ENCODE measurements at places on chromosomes 3 and 15.

GRCh38 chr15:79724804-79725203 lies 172.0 kb downstream of the MTHFS start:
- no peak for DNase-seq

GRCh38 chr15:67827562-67828277 lies 2.4 kb downstream of the SKOR1 start:
- DNase-seq, result no peak

GRCh38 chr15:85407421-85408269 lies 27.2 kb downstream of the AKAP13 start:
- DNase-seq, result no peak

DNA sequence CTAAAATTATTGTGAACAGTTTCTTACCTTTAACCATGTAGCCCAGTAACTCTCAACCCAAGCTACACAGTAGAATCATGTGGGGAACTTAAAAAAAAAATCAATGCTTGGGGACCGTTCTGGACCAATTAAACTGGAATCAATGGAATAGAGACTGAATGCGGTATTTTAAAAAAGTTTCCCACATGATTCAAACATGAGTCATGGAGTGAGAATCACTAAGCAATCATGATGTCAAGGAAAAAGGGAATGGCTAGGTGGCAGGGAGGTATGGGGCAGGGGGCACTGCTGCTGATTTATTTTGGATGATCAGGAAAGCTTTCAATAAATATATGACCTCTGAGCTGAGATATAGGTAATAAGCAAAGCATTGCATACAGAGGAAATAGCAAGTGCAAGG lies 250.5 kb upstream of the RORA start:
- no peak for DNase-seq

DNA sequence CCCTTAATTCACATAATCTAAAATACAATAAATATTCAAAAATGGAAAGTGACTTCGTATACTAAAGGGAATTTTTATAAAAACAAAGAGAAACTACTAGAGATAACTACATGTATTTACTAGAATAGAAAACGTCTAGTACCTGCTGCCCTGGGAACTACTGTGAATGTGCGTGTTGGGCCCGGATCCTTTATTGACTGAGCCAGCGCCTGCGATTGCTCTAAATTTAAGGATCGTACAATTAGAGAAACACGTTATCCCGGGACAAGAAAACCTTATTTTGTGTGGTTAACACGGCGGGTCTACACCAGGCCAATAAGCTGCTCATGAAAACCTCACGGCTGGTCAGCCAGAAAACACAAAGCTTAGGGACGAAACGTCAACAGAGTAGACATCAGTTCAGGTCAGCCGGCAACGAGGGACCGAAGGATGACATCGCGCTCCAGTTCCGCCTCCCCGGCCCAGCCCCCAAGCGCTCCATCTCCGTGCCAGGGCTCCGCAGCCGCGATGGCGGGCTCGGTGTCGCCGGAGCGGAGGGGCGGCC lies 555 bp downstream of the TM2D3 start:
- DNase-seq, result peak; percentile 43

GRCh38 chr3:69560818-69561217 lies 174.9 kb upstream of the FRMD4B start:
- DNase-seq, result no peak

DNA sequence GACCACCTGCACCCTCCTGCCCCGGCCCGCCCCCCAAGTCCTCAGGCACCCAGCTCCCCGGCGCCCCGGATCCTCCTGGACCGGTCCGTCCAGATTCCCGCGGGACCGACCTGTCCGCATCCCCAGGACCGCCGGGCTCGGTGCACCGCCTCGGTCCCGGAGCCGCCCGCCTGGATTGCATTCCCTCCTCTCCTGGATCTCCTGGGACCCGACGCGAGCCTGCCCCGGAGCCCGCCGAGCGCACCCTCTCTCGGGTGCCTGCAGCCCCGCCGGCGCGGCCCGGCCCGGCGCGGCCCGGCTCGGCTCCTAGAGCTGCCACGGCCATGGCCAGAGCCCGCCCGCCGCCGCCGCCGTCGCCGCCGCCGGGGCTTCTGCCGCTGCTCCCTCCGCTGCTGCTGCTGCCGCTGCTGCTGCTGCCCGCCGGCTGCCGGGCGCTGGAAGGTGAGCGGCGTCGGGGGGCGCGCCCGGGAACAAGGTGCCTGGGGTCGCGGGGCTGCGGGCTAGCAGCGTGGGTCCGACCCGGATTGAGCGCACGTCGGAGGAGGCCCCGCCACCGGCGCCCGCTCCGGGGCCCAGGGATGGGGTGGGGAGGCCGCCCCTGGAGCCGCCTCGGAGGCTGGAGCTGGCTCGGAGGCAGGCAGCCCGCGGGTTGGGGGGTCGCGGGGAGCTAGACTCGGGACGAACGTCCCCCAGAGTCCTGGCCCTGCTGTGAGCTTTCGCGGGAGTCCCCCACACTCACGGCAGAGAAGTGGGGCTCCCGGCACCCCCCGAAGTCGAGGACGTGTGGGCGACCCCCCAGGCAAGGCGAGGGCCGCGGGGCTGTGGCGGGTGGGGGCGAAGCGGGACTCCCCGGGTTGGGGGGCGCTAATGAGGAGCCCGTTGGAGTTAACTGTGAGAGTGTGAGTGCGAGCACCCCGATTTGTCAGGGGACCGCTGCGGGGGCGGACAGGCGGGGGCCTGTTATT lies 610 bp downstream of the EPHB3 start:
- DNase-seq, result no peak

DNA sequence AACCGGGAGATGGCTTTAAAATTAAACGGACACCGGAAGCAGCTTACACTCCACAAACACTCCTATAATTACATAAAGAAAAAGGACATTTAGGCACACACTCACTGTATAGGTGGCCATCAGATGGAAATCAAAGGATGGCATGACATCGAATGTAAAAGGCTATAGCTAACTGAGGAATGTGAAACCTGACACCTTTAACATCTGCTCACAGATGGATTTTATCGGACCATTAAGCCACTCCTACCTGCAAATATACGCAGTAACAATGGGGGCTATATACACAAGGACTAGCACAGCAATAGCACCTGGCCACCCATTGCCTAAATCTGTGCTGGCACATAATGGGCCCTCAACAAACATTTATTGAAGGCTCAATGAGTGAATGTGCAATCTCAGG lies 14.5 kb upstream of the RBSN start:
- no peak for DNase-seq

DNA sequence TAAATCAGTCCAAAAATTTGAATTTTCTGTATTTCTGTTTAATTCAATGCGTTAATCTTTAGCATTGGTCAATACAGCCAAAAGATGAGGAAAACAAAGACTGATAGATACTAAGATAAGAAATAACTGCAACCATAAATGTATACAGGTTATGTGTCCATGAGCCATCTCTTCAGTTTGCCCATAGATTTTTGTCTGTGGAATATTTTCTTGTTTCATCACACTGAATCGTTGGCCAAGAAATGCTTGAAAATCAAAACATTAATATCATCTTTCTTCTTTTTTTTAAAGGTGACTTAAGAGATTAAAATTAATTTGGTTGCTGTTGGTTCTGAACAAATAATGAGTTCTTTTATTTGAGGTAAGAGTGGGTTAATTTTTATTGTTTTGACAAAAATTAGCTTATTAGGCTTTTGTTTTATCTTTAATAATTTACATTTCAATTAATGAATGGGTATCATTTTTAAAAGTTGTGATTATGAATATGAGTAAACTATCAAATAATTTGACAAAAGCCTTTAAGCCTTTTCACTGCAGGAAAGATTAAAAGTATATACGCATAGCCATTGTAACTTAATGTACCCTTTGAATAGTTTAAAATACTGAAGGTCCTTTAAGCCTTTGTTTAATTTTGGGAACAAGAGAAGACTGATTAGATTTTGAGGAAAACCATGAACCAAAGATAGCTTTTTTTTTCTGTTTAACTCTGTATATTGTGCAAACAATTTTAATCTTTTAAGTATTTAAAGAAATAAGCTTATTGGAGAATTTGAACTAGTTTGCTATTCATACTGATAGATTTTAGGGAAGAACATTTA lies 14.7 kb upstream of the CHD2 start:
- no peak for DNase-seq

DNA sequence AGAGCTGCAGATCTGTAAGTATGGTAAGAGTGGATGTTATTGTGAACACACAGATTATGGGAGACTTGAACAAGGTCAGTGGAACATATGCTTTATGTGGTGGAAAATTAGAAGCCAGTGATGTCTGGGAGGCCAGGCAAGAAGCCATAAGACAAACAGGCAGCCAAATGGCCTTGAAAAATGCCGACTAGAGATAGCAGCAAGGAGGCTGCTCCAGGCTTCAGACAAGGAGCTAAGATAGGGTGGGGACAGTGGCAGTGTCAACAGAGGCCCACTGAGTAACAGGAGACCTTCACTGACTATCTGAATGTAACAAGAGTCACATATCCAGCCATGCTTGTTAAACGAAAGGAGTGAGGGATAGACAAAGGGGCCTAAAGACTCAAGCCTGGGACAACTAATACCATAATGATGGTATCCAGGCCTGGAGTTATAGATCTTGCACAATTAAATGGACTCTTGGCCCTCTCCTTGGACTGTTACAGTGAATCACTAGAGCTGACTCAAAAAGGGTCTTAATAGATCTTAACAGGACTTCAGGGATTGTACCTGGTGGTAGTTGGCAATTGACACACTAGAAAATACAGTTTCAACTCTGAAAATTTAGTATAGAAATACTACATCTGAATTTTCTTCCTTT lies 50.6 kb downstream of the CFAP20DC start:
- DNase-seq, result no peak

GRCh38 chr15:96585484-96586386 lies 255.2 kb downstream of the NR2F2 start:
- no peak for DNase-seq

GRCh38 chr3:40557575-40558161 lies 32.9 kb downstream of the ZNF621 start:
- DNase-seq, result no peak

- DNase-seq, result no peak
These were observed 66.6 kb downstream of the TM4SF4 start for GRCh38 chr3:149541091-149541491.

GRCh38 chr3:169939751-169940150 lies 26.9 kb upstream of the SEC62 start:
- no peak for DNase-seq

DNA sequence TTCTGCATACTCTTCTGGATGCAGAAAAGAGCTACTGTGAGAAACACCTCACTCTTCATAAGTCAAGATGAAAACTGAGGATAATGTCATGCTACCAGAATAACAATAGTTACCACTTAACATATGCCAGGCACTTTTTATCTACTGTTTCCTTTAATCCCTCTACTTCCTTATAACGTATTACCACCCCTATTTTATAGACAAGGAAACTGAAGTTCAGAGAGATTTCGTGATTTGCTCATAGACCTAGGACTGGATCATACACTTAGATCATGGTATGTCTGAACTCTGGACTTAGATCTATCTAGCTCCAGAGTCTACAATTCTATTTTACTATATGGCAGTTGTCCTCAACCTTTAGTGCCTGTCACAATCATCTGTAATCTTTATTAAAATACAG lies 155.7 kb upstream of the TSPAN3 start:
- DNase-seq, result peak; percentile 14

- no peak for DNase-seq
These were observed 98.2 kb downstream of the ANXA2 start for GRCh38 chr15:60299452-60300047.

GRCh38 chr3:183328164-183328563 lies 75.1 kb downstream of the B3GNT5 start:
- no peak for DNase-seq

DNA sequence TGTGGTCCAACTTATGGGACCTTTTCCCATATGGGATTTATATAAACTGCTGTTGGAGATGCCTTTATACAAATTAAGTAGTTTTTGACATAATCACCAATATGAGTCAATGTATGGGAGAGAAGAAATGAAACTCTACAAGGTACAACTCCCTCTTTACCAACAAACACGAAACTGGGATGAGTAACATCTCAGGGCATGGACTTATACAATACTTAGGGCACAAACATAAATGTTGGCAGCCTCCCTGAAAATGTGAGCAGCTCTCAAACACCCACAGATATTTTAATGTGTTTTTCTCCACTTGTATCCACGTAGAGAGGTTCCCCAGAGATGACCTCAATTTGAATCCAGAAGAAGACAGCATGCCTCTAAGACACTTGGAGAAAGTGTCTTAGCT lies 161.6 kb downstream of the MAGI1 start:
- DNase-seq, result no peak

- DNase-seq, result no peak
These were observed 17.5 kb downstream of the ABCF3 start for GRCh38 chr3:184203526-184203925.

- no peak for DNase-seq
These were observed 490.2 kb downstream of the IGSF11 start for GRCh38 chr3:118544458-118544857.

GRCh38 chr15:62931650-62932049 lies 110.9 kb upstream of the TPM1 start:
- DNase-seq, result no peak

DNA sequence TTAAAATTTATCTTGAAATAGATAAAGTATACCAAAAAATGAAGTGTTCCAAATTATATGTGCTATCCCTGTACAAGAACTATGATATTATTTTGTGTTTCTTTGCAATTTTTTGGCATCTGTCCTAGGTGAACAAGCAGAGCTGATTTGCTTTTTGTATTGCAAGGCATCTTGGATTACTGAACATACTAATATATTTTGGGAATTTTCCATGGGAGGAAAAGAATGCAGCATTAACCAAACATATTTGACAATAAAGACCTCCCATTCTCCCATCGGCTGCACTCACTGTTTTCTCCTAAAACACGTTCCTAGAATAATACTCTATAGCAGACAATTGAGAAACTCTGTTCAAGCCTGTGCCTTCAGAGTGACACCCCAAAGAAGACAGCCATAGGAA lies 265.1 kb upstream of the ALCAM start:
- DNase-seq, result no peak

DNA sequence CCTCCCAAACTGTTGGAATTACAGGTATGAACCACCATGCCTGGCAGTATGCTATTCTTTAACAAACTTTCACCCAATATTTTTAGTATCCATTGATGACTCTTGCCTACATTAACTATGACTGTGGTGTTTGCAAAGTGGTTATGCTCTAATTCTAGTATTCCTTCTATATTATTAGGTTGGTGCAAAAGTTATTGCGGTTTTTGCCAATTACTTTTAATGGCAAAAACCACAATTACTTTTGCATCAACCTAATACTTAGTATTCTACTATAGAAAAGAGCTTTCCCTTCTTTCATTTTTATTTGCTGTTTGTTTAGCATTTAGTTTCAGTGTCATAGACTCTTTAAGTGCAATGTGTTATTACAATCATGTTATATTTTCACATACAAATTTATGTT lies 760.6 kb downstream of the NR2F2 start:
- DNase-seq, result no peak

DNA sequence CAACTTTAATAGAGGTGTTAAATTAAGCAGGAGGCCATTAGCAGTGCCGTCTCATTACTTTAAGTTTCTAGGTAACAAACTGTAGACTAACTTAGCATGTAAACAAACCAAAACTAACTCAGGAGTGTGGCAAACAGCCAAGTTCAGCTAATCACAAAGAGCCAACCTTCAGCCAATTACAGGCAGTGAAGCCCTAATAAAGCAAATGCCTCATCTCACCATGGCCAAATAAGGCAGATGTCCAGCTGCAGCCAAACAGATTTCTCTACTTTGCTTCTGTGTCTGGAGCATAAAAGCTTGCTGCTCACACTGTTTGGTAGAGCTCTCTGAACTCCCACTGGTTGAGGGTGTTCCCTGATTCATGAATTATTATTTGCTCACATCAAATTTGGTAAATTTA lies 835.4 kb upstream of the GBE1 start:
- DNase-seq, result no peak

- no peak for DNase-seq
These were observed 53.6 kb downstream of the MAP3K13 start for GRCh38 chr3:185416513-185416912.

- no peak for DNase-seq
These were observed 35.3 kb downstream of the ARHGEF26 start for GRCh38 chr3:154156530-154156929.

All from bone marrow (tissue), 2 donors.